NCI-H2107 (cell line): ENCODE measurements at places on chromosomes 5 and 9.

DNA sequence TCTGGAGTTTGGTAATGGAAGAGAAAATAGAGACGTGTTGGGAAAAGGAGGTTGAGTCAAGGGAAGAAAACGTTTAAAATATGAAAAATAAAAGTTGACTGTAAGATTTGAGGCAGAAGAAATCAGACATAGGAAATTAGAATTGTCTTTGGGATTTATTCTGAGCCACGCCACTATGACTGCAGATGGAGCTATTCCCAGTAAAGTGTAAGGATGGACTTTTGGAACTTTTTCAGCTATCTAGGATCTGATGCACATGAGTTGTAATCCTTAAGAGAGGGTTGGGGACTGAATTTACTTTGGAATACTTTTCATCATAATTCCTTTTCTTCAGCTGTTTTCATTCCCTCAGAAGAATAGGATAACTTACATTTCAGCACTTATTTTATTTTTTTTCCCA, 336.7 kb downstream of the FAM170A start:
- DNase-seq, result no peak

DNA sequence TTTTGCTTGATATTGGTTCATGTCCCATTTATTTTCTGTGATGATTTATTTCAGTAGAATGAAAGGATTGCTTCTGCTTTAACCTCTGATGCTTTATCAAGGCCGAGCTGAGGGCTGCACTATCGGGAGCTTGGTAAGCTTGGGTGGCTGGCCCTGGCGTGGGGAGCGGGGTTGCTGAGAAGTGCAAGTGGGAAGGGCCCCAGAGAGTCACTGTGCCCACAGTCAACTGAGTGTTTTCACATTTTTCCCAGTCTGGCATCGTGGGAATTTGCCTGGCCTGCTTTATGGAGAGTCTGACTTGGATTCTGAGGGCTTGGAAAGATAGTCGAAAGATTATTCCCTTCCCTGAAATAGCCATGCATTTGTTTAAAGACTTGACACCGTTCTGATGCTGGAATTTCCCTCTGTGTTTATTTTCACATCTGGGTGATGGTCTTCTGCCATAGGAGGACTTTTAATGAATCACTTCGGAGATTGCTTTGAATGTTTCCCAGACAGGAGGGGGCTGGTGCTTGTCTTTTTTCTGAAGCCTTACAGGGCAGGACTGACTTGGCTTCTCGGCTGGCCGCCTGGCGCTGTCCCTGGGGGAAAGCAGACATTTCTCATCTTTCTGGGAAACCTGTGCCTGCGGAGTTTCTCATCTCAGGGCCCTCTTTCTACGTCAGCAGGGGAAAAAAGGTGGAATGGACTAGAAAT, 139.0 kb downstream of the BOD1 start:
- DNase-seq, result no peak

GRCh38 chr5:43233946-43234345, 41.9 kb downstream of the NIM1K start:
- DNase-seq, result no peak

- DNase-seq, result peak; percentile 6
These were observed 1205.2 kb upstream of the DMAC1 start for GRCh38 chr9:9004810-9005209.

DNA sequence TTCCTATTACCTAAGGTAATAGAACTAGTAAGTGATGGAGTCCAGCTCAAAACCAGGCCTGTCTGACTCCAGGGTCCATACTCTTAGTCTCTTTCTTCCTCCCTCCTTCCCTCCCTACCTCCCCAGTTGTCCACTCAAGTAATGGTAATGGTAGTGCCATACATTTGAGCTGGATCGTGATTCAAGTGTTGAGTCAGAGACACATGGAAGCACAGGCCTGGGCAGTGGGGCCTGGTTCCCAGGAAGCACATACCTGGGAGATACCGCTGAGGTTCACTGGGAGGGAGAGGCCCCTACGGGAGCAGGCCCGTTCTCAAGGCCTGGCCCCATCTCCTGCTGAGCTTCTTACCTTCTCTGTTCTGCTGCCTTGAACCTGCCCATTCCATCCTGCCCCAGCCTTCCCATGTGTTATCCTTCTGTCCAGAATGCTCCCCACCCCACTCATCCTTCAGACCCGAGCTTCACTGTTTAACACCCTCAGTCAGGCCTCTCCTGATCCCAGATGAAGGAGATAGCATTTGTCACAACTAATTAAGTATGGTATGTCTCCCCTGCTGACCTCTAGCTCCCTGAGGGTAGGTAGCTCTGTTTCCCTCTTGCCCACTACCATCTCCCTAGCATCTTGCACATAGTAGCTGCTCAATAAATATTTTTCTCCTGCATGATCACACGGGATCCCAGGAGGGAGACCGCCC, 13.8 kb downstream of the URM1 start:
- DNase-seq, result no peak

- no peak for DNase-seq
These were observed 30.4 kb upstream of the LTC4S start for GRCh38 chr5:179763215-179763945.

DNA sequence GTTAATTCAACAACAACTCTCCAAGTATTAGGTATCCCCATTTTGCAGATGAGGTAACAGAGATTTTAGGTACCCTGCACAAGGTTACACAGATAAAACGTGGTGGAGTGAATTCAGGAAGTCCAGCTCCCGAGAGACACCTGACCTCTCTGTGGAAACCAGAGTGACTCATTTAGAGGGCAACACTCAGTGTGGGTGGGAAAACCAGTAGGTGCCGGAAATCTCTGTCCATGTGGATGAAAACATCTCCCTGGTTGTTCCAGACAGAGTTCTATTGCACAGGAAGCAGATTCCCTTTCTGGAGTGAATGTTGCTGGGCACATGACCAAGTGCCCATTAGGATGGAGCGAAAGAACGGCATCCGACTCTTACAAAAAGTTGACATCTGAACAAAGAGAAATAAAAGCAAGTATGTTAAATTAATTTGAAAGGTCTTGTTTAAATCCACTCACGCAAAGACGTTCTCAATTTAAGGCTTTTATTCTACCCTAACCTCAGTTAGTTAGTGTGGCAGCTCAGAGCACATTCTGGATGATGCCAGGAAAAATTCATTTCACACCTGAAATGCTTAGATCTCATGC, 391.9 kb upstream of the WWC1 start:
- DNase-seq, result no peak

DNA sequence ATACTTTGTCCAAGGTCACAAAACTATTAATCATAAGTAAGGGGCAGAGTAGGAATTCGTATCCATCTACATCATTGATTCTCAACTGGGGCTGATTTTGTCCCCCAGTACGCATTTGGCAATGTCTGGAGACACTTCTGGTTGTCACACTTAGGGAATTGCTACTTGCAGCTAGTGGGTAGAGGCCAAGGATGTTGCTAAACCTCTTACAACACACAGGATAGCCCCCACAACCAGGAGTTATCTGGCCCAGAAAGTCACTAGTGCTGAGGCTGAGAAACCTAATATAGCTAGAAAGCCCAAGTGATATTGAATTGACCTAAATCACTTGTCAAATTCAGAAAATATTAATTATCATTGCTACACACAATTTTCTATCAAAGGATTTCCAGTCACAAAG, 120.4 kb upstream of the ABCA1 start:
- DNase-seq, result no peak

GRCh38 chr9:99451112-99451606, 229.1 kb downstream of the SEC61B start:
- DNase-seq, result no peak

DNA sequence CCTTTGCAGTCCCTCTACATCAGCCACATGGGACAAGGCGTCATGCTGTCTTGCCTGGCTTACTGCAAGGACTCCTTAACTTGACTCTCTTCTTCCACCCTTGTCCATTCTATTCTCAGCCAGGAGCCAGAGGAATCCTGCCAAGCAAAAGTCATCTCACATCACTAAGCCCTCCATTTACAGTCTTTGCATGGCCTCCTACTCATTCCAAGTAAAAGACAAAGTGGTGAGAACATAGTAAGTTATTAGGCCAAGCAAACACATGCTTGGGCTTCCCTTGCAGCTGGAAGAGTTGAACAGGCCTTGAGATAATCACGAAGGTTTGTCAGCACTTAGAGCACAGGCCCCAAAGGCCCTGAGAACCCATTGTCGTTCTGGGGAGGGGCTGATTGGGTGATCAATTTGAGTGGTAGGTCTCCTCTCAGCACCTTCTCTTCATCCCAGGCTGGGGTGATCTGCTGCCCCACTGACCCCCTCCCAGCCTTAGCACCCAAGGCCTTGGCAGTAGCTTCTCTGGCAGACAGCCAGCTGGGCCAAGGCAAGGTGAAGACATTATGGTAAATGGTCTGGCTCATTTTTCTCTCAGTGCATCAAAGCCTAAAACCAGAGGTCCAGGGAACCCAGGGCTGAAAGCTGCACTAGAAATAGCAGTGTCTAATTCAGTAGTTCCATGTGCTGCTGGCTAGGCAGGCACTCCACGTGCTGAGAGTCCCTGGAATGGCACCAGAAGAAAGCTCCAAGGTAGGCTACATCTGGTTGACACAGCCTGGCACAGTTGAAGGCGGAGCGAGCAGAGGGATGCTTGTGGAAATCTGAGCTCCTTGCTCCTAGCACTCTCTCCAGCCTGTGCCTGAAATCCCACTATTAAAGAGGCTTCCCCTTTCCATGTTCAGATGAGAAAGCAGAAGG, 121.4 kb downstream of the ASTN2 start:
- DNase-seq, result no peak

GRCh38 chr5:22780756-22781155, 72.4 kb downstream of the CDH12 start:
- DNase-seq, result no peak

DNA sequence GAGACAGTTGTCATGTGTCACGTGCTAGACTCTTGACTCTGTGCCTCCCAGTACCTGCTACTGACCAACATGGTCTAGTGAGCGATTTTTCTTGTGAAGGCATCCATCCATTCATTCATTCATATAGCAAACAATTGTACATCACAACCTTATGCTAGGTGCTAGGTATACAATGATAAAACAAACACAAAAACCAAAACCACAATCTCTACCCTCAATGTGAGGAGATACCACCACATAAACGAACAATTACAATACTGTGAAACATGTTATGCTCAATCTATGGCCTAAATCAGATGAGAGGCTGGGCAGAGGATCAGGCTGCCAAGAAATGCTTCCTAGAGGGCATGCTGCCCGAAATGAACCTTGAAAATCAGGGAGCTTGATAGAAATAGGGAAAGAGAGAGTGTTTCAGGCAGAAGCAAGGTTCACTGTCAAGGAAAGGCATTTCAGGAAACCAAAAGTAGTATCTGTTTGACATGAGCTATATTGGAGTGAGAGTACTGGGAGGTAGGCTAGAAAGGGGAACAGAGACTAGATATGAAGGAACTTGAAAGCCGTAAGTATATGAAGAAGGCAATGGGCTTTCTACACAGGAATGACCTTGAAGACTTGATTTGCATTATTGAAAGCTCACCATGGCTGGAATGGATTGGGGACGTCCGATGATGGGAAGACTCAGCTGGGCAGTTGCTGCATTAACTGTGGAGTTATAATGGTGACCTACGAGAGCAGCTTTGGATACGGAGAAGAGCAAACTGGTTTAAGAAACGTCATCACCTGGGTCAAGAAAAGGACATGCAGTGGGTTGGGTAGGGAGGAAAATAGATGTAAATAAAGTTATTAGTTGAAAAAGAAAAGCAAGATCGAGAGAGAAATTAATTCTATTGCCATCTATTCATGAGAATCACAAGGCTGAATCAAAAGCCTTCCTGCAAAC, 90.1 kb downstream of the THBS4 start:
- no peak for DNase-seq

GRCh38 chr5:177357459-177358351, at the start of gene RGS14:
Gene RGS14, plus strand, starts transcription at chr5:177357924. Its CDS starts 101 bp downstream, at chr5:177358025.
- no peak for DNase-seq

DNA sequence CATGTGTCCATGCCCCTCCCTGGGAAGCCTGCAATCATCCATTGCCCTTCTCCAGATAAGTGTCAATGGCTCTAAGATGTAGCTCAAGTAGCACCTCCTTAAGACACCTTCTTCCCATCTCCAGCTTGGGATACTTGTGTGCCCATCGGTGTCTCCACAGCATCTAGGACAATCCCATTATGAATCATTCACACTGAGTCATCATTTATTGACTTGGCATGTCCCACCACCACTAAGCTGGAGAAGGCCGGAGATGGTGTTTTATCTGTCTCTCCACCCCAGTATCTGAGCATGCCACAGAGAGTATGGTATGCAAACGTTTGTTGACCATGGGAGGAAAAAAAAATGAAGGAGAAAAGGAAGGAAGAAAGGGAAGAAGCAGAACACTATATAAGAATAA, 342.2 kb downstream of the TRIM32 start:
- no peak for DNase-seq
